Muscle of arm (tissue), 14 donors: ENCODE measurements at places on chromosomes 7 and 10. TPM values are rescaled to one million over a fixed set of nuclear protein-coding genes. Genes with fewer than 3 reads are reported as not detected.

DNA sequence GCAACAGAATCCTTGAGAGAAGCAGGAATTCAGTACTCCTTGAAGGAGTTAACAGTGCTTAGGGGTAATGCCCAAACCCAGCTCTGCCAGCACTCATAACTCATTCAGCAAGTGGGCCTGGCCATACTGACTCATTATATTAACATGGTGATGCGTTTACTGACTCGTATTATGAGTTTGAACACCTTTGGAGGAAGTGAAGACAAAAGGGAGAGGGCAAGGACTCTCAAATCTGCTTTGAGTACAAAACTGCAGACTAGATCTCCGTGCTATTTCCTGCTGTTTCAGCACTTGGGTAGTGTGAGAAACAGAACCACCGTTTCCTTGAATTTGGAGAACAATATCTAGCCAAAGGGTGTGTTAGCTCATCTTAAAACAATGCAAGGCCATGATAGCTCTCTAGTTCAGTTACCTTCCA, 30.8 kb downstream of the SLC16A9 start:
- DNase-seq: no peak

- no peak for DNase-seq
Observed at GRCh38 chr10:18204039-18204835, 64.0 kb downstream of the CACNB2 start.

DNA sequence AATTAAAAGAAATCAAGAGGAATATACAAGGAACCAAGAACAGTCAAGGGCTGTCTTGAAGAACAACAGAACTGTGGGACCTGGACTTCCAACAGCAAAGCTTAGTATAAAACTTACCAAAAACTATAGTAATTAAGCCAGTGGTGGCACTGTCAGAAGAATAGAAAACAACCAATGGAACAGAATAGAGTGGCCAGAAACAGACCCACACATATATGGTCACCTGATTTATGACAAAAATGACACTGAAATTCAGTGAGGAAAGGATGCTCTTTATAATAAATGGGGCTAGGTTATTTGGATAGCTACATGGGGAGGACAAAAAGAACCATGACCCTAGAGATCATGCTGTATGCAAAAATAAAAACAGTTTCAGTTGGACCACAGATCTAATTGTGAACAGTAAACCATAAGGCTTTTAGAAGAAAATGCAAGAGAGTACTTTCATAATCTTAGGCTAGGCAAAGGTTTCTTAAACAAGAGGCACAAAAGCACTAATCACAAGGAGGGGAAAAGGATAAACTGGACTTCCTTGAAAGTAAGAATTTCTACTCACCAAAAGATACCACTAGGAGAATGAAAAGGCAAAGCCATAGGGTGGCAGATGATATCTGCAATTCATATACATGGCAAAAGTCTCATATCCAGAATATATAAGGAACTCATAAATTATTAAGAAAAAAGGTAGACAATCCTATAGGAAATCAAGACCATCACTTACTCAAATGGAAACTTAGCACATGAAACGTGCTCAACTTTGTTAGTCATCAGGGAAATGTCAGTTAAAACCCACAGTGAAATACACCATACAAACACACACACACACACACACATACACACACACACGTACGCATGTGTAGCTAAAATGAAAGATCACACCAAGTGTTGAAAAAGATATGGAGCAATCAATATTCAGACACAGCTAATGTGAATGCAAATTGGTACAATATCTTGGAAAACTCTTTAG, 20.8 kb downstream of the HYCC1 start:
- DNase-seq: no peak

GRCh38 chr10:108904163-108904838, 1019.0 kb downstream of the XPNPEP1 start:
- DNase-seq: no peak

GRCh38 chr10:132139526-132139925, 47.2 kb upstream of the DPYSL4 start:
- no peak for DNase-seq

DNA sequence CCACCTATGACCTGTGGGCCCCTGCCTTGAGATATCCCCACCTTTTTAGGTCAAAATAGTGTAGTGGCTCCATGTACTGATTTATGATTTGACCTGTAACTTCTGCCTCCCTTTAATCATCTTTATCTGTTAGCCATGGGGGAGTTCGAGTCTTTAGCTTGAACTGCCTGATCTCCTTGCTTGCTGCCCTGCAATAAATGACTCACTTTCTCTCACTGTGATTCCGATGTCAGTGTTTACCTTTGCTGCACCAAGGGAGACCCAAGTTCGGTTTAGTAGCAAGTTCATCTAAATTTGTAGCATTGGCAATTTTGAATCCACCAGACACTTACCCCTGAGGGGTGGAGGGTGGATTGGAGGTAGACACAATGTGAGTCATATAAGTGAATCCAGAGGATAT, 814.6 kb upstream of the AUTS2 start:
- DNase-seq: no peak

DNA sequence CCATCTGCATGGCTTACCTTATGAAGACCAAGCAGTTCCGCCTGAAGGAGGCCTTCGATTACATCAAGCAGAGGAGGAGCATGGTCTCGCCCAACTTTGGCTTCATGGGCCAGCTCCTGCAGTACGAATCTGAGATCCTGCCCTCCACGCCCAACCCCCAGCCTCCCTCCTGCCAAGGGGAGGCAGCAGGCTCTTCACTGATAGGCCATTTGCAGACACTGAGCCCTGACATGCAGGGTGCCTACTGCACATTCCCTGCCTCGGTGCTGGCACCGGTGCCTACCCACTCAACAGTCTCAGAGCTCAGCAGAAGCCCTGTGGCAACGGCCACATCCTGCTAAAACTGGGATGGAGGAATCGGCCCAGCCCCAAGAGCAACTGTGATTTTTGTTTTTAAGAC, 12.4 kb downstream of the DUSP5 start:
- DNase-seq: no peak

GRCh38 chr10:78515873-78516153, 482.1 kb downstream of the RPS24 start:
- DNase-seq: no peak

DNA sequence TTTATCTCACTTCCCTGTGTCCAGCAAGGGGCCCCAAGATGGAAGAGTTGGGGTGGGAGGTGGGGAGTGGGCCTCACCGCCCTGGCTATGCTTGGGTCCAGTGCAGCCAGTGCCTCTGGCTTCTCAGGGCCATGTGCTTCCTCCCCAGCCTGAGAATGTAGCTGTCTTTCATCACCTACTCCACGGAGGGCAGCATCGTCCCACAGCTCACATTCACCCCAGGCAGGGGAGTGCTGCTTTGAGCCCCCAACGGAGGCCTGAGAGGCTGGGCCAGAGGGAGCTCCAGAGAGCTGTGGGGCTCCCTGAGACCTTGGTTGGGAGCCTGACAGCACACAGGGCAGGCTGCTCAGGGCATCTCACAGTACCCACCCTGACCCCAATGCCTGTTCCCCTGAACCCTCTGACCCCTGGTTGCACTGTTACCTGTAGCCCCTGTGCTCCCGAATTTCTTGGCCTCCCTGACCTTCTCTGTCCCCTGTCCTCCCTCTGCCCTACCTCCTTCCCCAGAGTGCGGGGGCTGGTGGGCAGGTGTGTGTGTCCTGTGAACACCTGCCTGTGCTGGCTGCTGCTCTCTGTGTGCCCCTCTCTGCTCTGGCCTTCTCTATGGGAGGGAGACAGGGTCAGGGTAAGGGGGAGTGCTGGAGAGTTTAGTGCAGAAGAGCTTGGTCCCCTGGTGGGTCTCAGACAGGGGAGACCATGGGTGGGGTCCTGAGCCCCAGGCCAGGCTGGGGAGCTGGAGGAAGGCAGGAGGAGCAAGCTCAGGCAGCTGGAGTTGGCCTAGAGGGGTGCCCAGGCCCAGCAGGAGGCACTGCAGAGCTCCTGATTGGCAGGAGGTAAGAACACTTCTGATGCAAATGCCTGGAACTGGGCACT, 19.6 kb upstream of the ZNF488 start:
- no peak for DNase-seq

DNA sequence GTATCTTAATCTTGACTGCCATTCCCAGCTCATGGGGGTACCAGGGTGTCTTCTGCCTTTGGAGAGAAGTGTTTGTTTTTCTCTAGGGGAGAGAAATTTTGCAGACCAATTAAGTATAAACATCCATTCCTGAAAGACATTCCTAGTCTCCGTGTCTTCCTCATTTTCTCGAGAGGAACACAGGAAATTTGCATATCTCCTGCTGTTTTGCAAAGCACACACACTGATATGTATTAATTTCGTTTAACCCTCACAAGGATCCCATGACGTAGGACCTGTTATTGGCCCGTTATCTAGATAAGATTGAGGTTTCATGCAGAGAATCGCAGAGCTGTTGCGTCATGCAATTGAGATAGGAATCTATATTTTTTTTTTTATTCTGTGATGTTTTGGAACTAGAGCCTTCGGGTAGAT, 944 bp downstream of the RHBDD2 start:
- no peak for DNase-seq

- no peak for DNase-seq
Observed at GRCh38 chr7:20799566-20800366, 13.1 kb upstream of the SP8 start.

The ZNF746 gene
- polyA plus RNA-seq: 8.6 TPM

The GTF2IRD2 gene
- 20.7 TPM for polyA plus RNA-seq

The TOMM7 gene
- 749 TPM for polyA plus RNA-seq
